Astrocyte of the cerebellum (primary cell): ENCODE measurements at places on chromosomes 3 and 15.

GRCh38 chr3:163745204-163745603 lies 1333.1 kb downstream of the SI start:
- DNase-seq = no peak

DNA sequence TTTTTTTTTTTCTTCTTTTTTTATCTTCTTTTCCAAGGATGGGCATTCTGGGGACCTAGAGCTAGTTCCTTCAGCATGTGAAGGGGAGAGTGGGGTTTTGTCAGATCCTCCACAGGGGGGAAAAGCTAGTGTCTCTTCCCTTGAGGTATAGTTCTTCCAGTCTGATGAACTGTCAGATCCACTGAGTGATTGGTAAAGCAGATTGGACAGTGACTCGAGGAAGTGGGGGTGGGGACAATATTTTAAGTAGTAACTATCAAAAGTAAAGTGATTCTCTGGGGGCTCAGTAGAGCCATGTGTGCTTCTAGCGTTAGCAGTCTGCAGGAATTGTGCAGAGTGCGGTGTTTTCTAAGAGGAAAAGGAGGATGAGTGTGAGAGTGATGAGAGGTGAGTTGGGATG lies 62.0 kb upstream of the TRIM71 start:
- DNase-seq = no peak

DNA sequence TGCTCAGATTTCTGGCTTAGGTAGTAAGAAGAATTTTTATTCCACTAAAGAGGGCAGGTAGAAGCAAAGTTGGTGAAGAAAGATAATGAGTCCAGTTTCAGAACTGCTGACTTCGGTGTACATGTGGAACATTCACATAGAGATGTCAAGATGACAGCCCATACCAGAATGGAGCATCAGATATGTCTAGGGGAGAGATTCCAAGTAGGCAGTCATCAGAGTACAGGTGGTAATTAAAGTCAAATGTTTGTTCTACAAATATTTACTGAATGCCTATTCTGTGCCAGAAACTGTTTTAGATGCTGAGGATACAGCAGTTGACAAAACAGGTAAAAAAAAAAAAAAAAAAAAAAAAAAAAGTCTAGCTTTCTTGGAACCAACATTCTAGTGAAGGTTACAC lies 81.9 kb downstream of the FGF12 start:
- DNase-seq = no peak

DNA sequence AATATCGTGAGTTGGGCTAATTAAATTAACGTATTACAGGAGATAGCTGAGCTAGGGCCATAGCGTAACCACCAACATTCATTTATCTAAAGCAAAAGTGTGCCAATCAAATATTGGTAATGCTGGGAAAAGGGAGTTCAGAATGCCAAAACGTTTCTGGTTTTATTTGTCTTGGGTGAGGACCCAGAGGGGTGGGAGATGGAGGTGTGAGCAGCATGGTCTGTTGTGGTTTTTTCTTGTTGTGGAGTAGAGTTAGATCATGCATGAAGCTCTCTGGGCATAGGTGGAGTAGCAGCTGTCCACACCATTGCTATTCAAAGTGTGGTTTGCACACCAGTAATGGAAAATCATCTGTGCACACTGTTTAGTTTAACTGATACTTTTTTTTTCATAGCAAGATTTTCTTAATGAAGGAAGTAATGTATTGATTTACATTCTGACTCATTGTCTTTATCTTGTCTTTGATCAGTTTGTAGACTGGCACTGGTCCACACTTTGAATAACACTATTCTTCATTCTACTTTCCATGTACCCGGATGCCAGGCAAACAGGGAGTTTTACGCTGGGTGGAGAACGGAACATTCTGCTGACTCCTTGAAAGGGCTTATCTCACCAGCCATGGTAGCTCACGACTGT lies 50.8 kb upstream of the CRTC3 start:
- no peak for DNase-seq

DNA sequence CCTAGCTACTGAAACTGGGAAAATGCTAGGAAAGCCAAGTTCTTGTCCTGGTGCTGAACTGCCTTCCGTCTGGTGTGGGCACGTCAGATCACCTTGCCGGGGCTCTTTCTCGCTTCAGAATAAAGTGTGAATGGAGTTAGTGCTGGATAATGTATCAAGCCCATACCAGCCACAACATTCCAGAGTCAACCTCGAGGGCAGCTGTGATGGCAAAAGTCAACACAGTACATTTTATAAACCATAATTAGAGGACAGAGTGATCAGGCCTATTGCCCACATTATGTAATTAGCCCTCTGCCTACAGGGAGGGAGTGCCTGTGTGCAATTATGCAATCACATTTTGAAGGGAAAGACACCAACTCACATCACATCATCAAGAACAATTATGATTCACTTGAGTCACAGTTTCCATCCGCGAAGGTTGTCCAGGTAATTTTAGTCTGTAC lies 165.2 kb downstream of the RORA start:
- no peak for DNase-seq

DNA sequence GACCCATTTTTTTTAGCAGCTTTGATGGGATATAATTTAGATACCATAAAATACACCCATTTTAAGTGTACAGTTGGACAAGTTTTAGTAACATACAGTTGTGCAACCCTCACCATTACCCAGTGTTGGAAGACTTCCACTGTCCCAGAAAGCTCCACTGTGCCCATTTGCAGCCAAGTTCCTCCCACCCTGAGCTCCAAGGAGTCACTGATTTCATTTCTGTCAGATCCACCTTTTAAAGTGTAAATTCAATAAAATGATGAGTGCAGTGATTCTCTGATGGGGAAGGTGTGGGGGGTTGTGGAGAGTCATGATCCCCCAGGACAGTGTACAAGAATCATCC lies 93.2 kb upstream of the IGF1R start:
- no peak for DNase-seq

DNA sequence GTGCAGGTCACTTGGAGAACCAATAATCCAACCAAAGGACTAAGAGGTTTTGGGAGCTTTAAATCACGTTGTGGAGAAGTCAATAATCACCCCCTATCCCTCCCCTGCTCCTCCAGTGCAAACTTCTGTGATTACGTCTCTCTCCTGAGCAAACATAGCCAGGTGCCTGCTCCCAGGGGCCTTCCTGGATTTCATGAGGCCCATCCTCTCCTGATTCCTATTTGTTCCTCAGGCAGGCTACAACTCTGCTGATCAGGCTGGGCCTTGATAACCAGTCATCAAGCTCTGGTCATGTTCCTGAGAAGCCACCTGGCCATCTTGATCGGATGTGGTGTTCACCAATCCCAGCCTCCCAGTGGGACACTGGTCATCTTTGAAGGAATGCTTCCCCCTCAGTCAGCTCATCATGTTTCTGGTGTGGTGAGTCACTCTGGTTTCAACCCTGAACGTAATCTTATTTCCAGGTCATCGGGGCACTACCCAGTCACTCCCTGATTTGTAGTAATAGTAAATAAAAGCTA lies 2.9 kb upstream of the ZNF710 start:
- DNase-seq = no peak

GRCh38 chr15:83283813-83284558 lies 478 bp downstream of the BNC1 start:
- DNase-seq = no peak

- no peak for DNase-seq
Measured at GRCh38 chr15:60804551-60804950, 325.6 kb upstream of the ICE2 start.
